ENCODE measurements at places on chromosomes 7 and 10.

DNA sequence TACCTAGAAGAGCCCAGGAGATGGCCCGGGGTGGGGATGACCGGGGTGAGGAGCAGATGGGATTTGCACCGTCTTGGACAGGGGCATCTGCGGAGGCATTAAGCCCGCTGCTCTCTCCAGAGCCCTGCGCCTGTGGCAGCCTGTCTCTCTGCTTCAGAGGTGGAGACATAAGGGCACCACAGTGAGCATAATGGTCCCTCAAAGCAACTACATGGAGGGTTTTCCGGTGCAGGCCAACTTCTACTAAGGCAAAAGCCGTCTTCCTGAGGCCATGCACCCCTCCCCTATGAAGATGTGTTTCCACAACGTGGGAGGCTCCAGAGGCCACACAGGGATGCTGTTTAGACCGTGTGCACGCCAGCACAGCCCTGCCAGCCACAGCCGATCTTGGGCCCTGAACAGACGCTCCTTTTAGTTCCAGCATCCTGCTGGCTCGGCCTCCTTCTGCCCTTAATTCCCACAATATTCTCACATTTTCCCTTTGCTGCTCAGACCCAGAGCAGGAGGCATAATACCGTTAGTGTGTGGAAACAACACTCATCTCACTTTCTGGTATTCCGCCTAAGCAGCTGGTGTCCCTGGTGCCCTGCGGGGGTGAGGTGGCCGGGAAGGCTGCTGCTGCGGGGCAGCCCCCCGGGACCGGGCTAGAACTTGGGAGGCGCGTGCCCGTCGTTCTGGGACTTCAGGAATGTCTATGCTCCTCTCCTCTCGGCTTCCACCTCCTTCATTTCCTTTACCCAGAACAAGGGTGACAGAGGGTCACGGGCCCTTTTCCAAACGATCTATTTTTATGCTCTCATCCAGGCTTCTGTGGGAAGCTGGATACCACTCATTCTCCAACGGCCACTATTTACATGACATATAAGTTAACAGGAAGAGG, 266.9 kb downstream of the TNS3 start:
- DNase-seq = no peak

- no peak for DNase-seq
These were observed 422.9 kb upstream of the MKI67 start for GRCh38 chr10:128549101-128549608.

- DNase-seq = no peak
These were observed 141.3 kb upstream of the KLF14 start for GRCh38 chr7:130875265-130875741.

GRCh38 chr7:10473569-10473968, 500.1 kb upstream of the PHF14 start:
- DNase-seq = no peak

GRCh38 chr7:41979834-41980307, 257.1 kb downstream of the GLI3 start:
- no peak for DNase-seq

DNA sequence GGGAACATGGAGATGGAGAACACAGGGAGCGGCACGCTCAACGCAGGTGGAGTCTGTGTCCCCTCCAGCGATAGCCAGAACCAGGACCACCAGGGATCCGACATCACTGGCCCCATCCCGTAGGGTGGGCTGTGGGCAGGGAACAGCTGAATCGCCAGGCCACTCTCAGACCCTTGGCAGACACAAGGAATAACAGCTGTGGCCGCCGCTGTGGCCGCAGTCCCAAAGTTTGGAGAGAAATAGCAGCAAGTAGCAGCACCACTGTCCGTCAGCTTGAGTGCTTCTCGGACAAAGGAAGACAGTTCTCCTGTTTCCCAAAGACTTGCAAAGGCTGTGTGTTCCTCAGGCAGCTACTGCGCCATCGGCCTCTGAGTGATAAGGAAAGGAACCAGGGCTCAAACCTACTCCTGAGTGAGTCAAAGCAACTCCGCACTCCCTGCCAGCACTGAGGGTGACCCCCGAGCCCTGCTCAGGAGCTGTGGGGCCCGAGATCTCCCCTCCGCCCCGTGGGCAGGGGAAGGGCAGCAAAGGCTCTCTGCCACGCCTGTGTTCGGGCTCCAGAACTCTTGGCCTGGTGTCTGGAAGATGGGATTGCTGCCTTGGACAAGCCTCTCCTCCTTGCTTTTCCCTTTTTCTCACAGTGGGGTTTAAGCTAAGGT, 82.3 kb upstream of the FAM20C start:
- DNase-seq = no peak

All from activated naive CD4-positive, alpha-beta T cell (primary cell).